ENCODE measurements at places on chromosomes 3 and 15.
A peak's percentile ranks its signal among the peaks of the same experiment; 100 is the strongest.

GRCh38 chr15:99433026-99433756, 132.6 kb upstream of the MEF2A start:
- no peak for DNase-seq

- DNase-seq, result no peak
Measured at GRCh38 chr3:42257007-42257406, 9.0 kb downstream of the CCK start.

DNA sequence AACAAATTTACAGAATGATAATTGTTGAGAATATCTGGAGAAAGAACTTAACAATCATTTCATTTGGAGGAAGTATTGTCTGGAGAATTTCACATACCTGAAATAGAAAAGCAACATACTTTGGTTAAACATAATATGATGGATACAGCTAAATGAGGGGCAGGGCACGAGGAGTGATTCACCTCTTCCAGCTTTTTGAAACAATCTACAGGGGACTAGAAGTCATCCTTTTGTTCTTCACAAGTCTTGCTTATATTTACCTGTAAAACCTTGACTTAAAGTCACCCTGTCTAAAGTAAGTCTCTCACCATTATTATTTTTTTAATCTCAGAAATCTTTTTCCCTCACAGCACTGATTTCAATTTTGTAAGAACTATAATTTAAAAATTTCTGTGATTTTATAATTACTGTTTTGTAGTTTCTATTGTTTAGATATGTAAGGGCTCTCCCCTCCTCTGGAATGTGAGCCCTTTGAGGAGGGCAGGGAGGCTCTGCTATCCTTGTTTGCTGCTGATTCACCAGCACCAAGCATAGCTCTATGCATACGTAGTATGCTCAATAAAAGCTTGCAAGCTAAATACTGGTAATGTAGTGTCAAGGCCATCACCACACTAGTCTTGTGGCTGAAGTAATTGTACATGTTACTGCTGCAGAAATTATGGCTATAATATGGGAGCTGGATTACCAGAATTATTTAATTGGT, 193.9 kb upstream of the THRB start:
- no peak for DNase-seq

DNA sequence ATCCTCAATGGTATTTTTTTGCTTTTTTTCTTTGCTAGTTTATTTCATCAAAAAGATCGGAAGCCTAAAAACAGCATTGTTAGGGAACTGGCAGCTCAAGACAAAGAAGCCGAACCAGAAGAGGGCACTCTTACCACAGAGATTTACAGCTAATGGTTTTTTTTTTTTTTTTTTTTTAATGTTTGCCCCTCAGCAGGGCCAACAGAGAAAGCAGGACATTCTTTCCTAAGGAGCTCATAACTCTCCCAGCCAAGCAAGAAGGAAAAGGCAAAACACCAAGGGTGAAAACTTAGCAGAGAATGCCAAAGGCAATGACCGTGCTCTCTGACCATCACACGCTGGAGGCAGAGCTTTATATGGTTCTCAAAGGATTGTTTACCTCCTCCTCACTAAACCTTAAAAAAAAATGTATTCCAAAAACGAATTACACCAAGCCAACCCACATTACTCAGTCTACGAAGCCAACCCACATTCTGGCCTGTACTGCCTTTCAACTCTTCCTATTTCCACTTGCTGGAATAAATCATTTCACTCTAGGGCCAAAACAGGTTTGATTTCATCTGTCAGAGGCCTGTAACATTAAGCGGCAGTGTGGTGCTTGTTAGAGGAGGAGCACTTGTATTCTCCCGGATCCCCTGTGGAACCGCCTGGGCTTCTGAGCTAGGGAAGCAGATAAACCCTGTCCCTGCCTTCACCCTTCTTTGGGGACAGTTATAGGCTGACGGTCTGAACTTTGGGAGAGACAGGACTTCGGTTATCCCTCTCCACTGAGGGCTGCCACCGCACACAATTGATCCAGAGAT, 35.6 kb upstream of the GYG1 start:
- DNase-seq, result peak; percentile 46

DNA sequence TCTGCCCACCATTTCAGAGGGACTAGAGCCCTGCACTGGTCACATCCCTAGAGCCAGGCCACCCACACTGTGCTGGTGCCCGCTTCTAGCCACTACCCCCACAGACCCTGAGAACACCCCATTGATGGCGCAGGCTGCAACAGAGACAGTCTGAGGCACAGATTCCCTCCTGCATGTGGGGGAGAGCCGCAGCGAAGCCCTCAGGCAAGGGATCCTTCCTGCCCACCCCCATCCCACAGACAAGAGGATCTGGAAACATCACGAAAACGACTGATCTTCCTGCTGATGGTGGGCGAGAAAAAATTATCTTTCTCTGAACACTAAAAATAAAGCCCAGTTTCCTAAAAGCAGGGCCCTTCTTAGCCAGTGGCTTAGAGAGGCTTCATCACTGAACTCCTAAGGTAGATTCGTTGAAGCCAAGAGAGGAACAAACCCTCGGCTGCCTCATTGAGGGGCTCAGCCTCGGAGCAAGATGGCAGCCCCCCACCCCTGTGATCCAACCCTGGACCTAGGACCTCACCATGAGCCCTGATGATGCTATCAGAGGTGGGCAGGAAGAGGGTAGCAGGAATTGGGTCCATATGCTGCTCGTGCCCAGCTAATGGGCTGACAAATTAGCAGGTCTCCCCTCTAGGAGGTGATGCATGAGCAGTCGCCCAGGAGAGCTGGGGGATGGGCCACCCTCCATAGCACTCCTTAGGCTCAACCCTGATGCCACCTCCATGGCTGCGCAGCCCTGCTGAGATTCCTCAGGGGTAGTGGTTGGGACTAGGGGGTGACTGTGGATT, 54.5 kb downstream of the CACNA2D2 start:
- no peak for DNase-seq

- no peak for DNase-seq
Measured at GRCh38 chr3:72899349-72899765, 11.5 kb downstream of the GXYLT2 start.

DNA sequence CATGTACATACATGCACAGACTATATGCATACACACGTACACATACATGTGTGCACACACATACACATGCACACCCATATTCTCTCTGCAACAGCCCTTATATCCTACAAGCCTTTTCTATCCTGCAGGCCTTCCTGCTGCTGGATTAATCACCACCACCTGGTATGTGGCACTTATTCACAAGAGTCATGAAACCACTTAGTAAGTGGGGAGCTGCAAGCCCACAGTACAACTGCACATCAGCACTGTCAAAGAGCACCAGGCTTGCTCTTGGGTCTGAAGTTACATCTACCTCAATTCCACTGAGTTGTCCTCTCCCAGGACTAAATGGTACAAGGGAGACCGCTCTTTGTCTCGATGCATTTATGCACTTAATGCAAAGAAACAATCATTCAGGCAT, 233.2 kb downstream of the KLF13 start:
- DNase-seq, result no peak

- no peak for DNase-seq
Measured at GRCh38 chr3:97835761-97836160, 13.9 kb downstream of the CRYBG3 start.

DNA sequence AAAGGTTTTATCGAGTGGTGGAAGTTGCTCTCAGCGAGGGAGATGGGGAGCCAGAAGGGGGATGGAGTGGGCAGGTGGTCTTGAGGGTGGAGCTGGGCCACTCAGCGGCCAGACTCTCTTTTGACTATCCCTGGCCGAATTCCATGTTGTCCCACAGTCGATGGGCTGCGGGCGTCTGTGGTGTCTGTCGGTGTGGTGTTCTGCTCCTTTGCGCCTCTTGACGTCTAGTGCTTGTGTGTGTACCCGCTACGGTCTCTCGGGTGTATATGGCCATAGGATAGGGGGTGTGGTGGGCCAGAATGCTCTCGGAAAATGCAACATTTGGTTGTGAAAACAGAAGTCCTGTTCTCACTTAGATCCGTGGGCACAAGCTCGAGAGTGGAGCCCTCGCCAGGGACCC, 297.0 kb downstream of the CGGBP1 start:
- DNase-seq, result no peak

- no peak for DNase-seq
Measured at GRCh38 chr3:59308684-59309083, 258.9 kb upstream of the CFAP20DC start.

GRCh38 chr15:98737721-98738120, 89.4 kb downstream of the IGF1R start:
- DNase-seq, result no peak

DNA sequence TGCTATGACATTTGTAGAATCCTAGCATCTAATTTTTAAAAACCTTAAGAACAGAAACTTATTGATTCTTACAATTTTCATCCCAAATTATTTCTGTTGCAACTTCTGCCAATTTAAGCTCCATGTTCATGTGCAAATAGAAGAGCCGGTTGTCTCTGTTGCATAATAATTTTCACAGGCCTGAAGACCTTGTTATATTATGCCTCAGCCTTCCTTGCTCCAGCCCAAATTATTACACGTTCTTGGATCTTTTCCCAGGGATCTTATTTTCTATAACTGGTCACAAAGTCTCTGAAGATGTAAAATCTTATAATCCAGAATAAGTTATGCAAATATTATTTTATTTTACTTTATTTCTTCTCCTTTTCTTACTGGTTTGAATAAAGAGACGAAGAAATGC, 210.7 kb upstream of the DPH6 start:
- no peak for DNase-seq

- peak; percentile 65 for DNase-seq
Measured at GRCh38 chr15:79853492-79854328, 43.1 kb downstream of the MTHFS start.

- DNase-seq, result no peak
Measured at GRCh38 chr15:93451822-93452221, 362.8 kb upstream of the RGMA start.

DNA sequence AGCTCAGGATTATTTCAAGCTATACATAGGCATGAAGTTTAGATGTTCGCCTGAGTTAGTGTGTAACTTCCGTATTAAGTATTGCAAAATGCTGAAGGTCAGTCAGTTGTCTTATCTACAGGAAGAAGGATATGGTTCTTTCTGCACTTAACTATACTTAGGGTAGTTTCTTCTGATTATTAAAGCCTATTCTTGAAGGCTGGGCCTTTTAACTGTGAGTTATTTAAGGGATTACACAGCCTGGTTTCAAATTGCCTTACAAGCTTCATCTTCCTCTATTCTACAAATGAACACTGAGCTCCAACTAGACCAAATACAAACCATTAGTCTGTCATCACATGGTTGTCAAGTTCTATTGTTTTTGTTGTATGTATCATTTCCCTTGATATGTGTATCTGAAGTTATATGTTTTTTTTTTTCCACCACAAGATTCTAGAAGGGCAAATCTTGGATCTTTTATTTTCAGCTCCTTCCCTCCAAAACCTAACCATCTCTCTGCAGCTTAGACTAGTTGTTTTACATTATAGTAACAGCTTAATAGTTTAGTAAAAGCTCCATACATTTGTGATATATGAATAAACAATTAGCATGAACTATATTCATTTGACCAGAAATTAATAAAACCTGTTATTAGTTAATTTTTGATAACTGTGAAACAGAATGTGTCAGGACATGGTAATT, 272.9 kb upstream of the KCNMB2 start:
- DNase-seq, result no peak

- DNase-seq, result peak; percentile 21
Measured at GRCh38 chr3:125212091-125212508, 448 bp downstream of the SLC12A8 start.

GRCh38 chr3:154132777-154133375, 11.7 kb downstream of the ARHGEF26 start:
- no peak for DNase-seq

DNA sequence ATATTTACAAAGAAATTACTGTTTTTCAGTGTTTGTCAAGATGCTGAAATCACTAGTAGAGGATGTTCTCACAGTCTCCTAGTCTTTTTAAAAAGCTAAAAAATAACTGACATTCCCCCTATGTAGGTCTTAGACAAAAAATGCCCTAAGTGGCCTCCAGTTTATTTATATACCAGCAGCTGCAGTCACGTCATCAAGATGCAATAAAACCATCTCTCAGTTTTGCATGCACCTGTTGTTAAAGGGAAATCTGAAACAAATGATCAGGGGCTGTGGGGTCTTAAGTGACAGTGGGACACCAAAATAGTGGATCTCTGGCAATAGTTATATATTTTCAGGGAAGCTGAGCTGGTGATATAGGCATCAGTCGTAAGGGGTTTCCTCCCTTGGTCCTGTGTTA, 146.5 kb upstream of the ARPP21 start:
- no peak for DNase-seq

GRCh38 chr3:132381348-132381944, 35.9 kb upstream of the DNAJC13 start:
- DNase-seq, result no peak

GRCh38 chr3:144877356-144877755, 905.7 kb downstream of the DIPK2A start:
- no peak for DNase-seq

GRCh38 chr3:71300951-71301393, 282.6 kb downstream of the FOXP1 start:
- no peak for DNase-seq

DNA sequence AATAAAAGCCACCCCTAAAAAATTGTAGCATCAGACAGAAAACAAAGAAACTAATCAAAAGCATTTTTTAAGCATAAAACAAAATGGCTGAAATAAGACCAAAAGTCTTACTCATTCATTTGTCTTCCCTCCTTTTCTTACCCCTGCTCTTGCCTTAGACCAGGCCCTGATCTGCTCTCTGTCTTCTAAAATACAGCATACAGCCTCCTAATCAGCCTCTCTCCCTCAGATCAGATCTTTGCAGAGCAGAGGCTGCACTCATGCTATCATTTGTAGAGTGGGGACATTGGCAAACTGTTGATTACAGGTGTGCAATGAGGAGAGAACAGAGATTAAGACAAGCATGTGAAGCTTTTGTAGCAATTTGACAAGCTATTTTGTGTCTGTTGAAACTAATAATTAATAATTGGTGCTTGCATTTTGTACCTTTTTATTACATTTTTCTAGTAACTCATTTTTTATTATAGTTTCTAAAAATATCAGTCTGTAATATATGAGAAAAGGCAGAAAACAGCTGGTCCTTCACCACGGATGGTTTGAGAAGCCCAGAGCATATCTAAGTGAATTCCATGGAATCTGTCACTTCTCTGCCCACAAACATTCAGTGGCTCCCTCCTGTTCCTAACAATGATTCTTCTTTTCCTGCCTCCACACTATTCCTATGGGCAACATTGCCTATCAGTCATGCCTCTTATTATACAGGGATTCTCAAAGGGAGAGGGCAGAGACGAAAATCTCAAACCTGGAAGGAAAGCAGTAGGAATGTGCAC, 286.2 kb upstream of the STT3B start:
- DNase-seq, result no peak

- peak; percentile 38 for DNase-seq
Measured at GRCh38 chr3:171829841-171830517, 13.2 kb upstream of the TMEM212 start.

DNA sequence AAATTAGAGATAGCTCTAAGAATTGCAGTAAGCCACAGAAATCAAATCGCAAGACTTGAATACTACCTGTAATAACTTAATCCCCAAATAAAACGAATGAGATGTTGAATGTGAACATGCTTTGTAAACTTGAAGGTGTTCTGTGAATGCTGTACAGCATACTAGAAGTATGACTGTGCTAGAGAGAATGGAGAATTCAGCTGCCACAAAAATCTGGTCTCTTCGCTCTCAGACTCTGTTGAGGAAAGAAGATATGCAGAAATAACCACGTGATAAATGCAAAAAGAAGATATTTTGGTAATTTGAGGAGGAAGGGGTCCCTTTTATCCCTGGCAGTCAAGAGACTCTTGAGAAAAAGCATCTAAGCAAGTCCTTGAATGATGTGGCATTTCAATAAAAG, 37.3 kb downstream of the ZBTB38 start:
- DNase-seq, result no peak

- DNase-seq, result no peak
Measured at GRCh38 chr15:28930011-28930410, 44.2 kb downstream of the APBA2 start.

GRCh38 chr15:63322541-63322940, 45.1 kb downstream of the APH1B start:
- DNase-seq, result no peak

Data from neural crest cell (in vitro differentiated cells).